Activated T-cell treated with anti-CD3 and anti-CD28 coated beads, Interleukin-2, amount 50 U/mL, for 1 hour (primary cell): ENCODE measurements at places on chromosomes 1 and 21.

DNA sequence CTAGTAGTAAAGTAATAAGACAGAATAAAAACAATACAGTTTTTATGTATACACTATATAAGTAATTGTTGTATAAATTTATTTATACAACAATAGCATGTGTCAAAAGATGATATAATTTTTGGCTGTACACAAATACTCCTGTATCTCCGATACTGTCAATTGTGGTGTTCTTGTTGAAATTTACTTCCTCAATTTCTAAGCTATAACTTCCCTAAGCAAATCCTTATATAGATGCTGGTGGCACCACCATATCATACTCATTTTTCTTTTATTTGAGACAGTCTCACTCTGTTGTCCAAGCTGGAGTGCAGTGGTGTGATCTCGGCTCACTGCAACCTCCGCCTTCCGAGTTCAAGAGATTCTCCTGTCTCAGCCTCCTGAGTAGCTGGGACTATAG lies 141.0 kb upstream of the HP1BP3 start:
- DNase-seq = no peak

DNA sequence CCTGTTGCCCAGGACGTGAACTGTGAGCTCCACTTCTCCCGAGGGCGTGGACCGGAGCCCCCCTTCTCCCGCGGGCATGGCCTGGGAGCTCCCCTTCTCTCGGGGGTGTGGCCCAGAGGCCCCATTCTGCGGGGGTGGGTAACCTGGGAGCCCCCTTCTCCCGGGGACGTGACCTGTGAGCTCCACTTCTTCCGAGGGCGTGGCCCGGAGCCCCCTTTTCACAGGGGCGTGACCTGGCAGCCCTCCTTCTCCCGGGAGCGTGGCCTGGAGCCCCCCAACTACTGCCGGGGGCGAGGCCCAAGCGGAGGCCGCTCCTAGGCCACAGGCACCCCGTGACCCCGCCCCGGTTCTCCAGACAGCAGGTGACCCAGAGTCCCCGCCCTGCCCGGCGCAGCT lies 320 bp downstream of the C1orf174 start:
- no peak for DNase-seq

DNA sequence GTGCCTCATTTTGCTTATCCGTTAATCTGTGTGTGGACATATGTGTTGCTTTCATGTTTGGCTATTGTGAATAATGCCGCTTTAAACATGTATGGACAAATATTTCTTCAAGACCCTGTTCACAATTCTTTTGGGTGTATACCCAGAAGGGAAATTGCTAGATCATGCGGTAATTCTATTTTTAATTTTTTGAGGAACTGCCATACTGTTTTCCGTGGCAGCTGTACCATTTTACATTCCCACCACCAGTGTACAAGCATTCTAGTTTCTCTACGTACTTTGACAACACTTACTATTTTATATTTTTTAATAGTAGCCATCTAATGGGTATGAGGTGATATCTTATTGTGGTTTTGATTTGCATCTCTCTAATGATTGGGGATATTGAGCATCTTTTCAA lies 7.1 kb upstream of the NID1 start:
- no peak for DNase-seq

- no peak for DNase-seq
These were observed 42.4 kb upstream of the FMO2 start for GRCh38 chr1:171142416-171143385.

DNA sequence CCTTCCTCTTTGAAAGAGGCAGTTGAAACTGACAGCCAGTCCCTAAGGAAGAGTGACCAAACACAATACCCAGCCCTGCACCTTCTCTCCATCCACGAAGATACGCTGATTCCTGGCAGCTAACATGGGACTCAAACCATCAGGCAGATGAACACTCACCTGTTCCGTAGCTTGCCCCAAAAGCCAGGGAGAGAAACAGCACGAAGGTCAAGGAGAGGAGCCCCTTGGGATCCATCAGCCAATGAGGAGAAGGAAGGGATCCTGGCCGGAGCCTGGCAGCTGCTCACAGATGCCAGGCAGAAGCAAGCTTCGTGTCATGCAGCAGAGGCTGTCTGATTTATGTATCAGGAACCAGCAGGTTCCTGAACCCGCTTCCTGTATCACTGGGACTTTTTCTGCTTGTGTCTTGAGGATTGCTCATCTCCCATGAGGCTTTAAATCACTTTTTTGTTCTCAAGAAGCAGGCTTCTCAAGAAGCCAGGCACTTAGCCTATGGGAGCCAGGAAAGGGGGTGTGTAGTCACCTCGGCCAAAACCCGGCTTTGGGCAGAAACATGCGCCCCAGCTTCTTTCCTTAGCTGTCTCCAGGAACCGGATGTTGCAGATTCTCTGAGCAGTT lies at the start of gene SLAMF1:
SLAMF1 (minus strand) TSS at position 334 of the 618 bp plus-strand sequence; CDS start at position 235, 99 bp downstream.
- peak; percentile 54 for DNase-seq

GRCh38 chr21:25457411-25457810 lies 149.9 kb downstream of the MRPL39 start:
- no peak for DNase-seq

DNA sequence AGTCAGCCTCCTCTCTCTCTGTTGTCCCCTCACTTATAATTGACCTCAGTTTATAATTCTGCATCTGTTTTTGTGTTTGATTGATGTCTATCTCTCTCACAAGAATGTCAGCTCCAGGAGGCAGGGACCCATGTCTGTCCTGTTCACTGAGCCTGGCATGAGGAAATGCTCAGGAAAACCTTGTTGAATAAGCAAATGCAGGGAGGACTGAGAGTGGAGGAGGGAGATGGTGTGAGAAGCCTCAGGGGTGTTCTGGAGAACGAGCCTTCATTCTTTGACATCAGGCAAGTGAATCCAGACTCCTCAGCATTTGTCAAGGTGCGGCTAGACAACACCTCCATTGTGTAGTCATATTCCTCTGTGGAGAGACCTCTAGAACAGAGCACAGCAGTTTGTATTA lies 45.5 kb downstream of the MAN1C1 start:
- no peak for DNase-seq

DNA sequence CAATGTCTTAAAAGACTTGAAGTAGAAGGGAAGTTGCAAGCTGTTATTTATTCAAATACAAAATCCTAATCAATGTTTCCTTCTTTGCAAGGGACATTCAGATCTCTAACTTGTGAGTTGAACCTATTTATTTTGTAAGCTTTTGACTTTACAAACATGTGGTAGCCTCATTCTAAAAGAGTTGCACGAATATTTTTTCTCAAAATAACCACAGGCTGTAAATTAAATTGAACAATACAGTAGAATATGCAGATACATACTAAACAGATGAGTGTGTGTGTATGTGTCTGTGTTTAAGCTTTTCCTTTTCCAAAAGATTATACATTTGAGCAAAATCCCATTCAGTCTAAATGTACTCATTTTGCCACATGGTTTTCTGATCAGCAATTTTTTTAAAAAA lies 4.8 kb upstream of the DYNLT5 start:
- no peak for DNase-seq
